ENCODE measurements at places on chromosomes 1 and 21. TPM values are rescaled to one million over a fixed set of nuclear protein-coding genes. Genes with fewer than 3 reads are reported as not detected.
A peak's percentile ranks its signal among the peaks of the same experiment; 100 is the strongest.

The HMGCS2 gene
- total RNA-seq = not detected

- H3K36me3 ChIP-seq = peaks cover 30% of the 10 kb centered on the region
- peak overlapping the region; percentile 53 for H3K4me3 ChIP-seq
Observed at GRCh38 chr1:40095806-40096205, 1.2 kb downstream of the PPT1 start.

The FALEC gene
- not detected for total RNA-seq

GRCh38 chr1:95263450-95263849 lies 29.4 kb downstream of the RWDD3 start:
- no peak overlapping the region for H3K4me3 ChIP-seq
- H3K36me3 ChIP-seq = no peaks in the 10 kb centered on the region
- DNase-seq = no peak
- no peaks in the 10 kb centered on the region for H3K4me1 ChIP-seq
- peaks cover 6% of the 10 kb centered on the region for H3K27me3 ChIP-seq

DNA sequence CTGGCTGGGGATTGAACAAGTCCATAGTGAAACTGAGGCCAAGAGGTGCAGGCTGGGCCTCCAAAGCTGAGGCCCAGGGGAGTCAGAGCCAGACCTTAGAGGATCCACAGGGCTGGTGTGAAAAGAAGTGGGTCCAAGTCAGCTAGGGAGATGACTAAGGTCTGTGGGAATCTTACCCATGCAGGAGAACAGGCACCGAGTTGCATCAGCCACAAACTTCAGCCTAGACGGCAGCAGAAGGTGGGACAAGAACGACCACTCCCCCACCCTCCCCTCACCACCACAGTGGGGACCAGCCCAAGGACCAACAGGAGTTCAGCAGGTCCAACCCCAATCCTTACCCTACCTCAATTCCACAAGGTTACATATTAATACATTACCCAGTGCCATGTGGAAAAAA lies 282.3 kb downstream of the TTLL7 start:
- H3K4me3 ChIP-seq = no peak overlapping the region
- no peak overlapping the region for H3K27ac ChIP-seq
- H3K4me1 ChIP-seq = no peaks in the 10 kb centered on the region
- no peak for DNase-seq

DNA sequence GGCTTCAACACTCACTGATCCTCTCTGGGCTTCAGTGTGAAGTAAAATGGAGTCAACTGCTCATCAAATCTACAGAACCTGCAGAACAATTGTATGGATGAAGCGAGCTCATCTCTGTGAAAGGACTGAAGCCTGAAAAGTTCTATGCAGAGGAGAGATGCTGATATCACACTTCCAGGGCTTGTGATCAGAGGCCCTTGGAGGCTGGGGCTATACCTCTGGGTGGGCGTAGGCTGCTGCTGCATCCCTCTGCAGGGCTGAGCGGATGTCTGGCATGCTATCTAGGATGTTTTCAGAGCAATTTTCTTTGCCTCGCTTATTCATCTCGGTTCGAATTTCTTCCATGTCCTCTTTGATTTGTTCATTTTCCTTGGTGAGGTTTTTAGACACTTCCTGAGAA lies 17.6 kb downstream of the OLFML2B start:
- no peak overlapping the region for H3K4me3 ChIP-seq
- H3K27me3 ChIP-seq = peaks cover 4% of the 10 kb centered on the region
- H3K4me1 ChIP-seq = peaks cover 9% of the 10 kb centered on the region

DNA sequence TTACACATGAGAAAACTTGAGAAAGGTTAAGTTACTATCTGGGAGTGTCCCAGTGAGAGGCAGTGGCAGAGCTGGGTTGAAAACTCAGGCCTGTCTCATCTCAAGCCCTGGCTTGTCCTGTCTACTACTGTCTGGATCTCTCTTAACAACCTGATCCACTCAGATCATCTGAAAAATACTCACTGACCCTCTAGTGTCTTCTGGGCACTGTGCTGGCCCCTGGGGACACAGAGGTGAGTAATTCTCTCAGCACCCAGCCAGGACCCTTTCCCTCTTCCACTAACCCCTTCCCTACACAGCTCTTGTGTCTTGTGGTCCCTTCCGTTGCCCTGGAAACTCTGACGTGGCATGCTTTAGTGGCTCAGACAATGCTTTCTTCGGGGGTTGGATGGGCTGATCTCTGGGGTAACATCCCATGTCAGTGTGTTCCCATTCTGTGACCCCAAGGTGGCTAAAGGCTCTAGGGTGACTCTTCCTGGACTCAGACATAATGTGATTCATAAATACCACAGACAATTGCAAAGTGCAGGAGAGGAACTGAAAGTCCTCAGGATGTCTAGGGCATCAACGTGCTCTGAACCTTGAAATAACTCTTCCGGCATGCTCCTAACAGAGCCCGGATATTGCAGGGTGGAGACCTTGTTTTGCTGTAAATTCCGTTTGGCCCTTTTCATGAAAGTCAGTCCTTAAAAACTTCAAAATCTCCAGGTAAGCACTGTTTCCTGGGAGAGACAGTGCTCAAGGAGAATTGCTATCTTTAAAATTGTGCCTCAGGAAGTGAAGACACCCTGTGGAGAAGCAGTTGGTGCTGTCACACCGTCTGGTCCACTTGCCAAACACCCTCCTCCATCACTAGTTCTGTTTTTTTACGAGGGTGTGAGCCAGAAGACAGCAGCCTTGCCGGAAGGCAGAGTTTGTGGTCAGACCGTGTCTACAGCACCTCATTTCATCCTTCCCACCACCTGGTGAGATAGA lies 4.0 kb downstream of the SHISAL2A start:
- peaks cover 68% of the 10 kb centered on the region for H3K4me1 ChIP-seq
- peak; percentile 78 for DNase-seq
- peak overlapping the region; percentile 77 for H3K4me3 ChIP-seq

The FCRL6 gene
- not detected for total RNA-seq

The MPL gene
- total RNA-seq = not detected

The KCNK1 gene
- total RNA-seq = 2.1 TPM

The MYBPH gene
- total RNA-seq = not detected

- H3K27me3 ChIP-seq = peaks cover 1% of the 10 kb centered on the region
- H3K27ac ChIP-seq = no peak overlapping the region
- no peak overlapping the region for H3K4me3 ChIP-seq
- no peaks in the 10 kb centered on the region for H3K36me3 ChIP-seq
Observed at GRCh38 chr1:118931876-118932275, 56.3 kb downstream of the TBX15 start.

The KIAA1614 gene
- 0.17 TPM for total RNA-seq

DNA sequence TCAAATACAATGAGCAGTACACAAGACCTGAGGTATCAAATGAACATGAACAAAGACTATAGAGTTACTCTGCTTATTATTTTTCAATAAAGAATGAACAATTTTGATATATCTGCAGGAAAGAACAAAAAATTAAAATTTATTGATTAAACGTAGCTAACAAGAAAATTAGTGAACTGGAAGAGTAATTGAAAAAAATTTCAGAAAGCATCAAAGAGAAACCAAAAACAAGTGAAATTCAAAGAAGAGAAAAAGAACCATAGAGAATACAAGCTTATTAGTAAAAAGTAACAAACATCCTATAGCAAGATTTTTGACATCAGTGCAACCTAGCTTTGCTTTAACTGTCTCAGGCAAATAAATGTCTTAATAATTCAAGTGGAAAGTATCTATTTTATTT lies 106.6 kb downstream of the LRRIQ3 start:
- no peak for DNase-seq
- no peaks in the 10 kb centered on the region for H3K36me3 ChIP-seq
- H3K27ac ChIP-seq = no peak overlapping the region
- H3K4me1 ChIP-seq = no peaks in the 10 kb centered on the region

GRCh38 chr1:55063577-55063942 lies 24.2 kb downstream of the PCSK9 start:
- peaks cover 8% of the 10 kb centered on the region for H3K36me3 ChIP-seq
- peaks cover 11% of the 10 kb centered on the region for H3K4me1 ChIP-seq
- no peak for DNase-seq
- H3K4me3 ChIP-seq = no peak overlapping the region

The IL22RA1 gene
- not detected for total RNA-seq

DNA sequence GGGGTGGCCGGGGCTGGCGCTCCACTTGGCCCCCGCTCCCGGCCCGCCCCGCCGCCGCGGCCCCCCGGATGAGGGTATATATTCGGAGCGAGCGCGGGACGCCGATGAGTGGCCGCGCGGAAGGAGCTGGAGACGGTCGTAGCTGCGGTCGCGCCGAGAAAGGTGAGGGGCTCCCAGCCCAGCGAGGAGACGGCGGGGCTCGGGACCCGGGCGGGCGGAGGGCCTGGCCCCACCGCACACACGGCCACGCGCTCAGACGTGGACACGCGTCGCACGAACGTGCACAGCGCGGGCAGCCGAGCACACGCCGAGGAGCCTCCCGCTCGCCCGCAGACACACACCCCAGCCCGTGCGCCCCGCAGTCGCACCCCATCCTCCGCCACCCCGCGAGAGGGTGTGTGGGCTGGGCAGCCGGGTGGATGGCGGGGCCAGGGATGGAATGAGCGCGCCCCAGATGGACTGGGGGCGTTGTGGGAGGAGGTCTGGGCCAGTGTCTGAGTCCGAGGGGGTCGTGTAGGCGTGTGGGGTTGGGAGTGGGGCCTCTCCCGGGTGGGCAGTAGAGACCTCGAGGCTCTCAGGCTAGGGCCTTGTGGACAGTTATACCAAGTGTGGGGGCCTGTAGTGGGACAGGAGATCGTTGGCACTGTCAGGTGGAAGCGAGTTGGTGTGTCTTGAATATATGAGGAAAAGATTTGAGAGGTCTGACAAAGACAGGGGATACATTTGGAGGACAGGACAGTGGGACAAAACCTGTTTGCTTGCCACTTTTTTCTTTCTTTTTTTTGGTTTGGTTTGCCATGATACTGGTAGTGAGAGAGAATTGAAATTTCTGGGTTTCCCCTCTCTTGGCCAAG lies at the start of gene UAP1:
TSS of gene UAP1 (plus strand) at position 107 of the 854 bp plus-strand sequence. CDS start 4,347 bp downstream, outside the sequence.
- no peaks in the 10 kb centered on the region for H3K27me3 ChIP-seq
- H3K4me3 ChIP-seq = peak within 1 kb of the TSS; percentile 87
- peaks cover 14% of the 10 kb centered on the region for H3K36me3 ChIP-seq
- H3K27ac ChIP-seq = peak within 1 kb of the TSS; percentile 93
- H3K4me1 ChIP-seq = peaks cover 49% of the 10 kb centered on the region
- no peak for DNase-seq

The C8B gene
- total RNA-seq = not detected

The LYPLAL1 gene
- 18.4 TPM for total RNA-seq

GRCh38 chr21:42650033-42650370 lies 3.4 kb upstream of the PDE9A start:
- no peak overlapping the region for H3K4me3 ChIP-seq
- peaks cover 7% of the 10 kb centered on the region for H3K4me1 ChIP-seq
- H3K36me3 ChIP-seq = no peaks in the 10 kb centered on the region
- H3K27me3 ChIP-seq = peaks cover 31% of the 10 kb centered on the region
- H3K27ac ChIP-seq = no peak overlapping the region
- DNase-seq = no peak

DNA sequence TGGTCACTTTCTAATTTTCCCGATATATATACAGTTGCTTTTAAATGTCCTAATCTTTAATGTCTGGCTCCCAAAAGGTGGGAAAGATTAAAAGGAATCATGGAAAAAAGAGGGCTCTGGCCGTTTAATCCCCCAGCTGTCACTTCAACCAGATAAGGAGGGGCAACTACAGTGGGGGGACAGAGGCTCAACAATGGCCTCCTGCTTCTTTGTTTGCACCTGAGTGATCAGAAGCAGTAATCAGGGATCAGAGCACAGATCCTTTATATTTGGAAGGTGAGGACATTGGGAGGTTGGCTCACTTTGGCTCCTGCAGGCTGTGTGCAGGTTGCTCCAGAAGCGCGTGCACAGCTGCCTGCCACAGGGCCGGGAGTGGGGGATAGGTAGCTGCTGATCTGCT lies 212.8 kb downstream of the FMN2 start:
- no peak overlapping the region for H3K4me3 ChIP-seq
- DNase-seq = no peak
- H3K4me1 ChIP-seq = no peaks in the 10 kb centered on the region
- no peak overlapping the region for H3K27ac ChIP-seq
- H3K27me3 ChIP-seq = no peaks in the 10 kb centered on the region
- no peaks in the 10 kb centered on the region for H3K36me3 ChIP-seq

DNA sequence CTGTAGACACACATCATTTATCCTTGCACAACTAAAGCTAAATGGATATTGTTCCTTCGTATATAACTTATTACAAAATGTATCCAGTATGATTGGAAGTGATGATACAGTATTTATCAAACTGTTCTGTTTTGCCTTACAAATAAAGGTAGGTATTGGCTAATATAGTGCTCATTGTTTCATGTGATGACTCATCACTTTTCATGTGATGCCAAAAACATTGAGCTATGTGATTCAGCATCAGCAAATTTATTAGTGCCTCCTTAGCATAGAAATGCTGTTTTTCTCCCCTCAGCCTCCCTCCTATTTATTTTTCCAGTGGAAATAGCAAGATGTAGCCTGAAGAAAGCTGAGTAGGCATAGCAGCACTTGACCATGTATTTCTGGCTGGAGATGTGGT lies 228.6 kb upstream of the LYPLAL1 start:
- no peaks in the 10 kb centered on the region for H3K36me3 ChIP-seq
- no peaks in the 10 kb centered on the region for H3K4me1 ChIP-seq
- DNase-seq = no peak
- H3K27me3 ChIP-seq = no peaks in the 10 kb centered on the region
- H3K4me3 ChIP-seq = no peak overlapping the region
- H3K27ac ChIP-seq = no peak overlapping the region

GRCh38 chr1:16906873-16907272 lies 11.1 kb downstream of the RNU1-2 start:
- H3K4me3 ChIP-seq = no peak overlapping the region
- peaks cover 2% of the 10 kb centered on the region for H3K36me3 ChIP-seq
- no peak overlapping the region for H3K27ac ChIP-seq

The SYT14 gene
- not detected for total RNA-seq

The KCNC4 gene
- total RNA-seq = 11.8 TPM

The F13B gene
- not detected for total RNA-seq

GRCh38 chr1:246483569-246483933 lies 23.5 kb downstream of the SMYD3 start:
- no peak for DNase-seq
- H3K36me3 ChIP-seq = peaks cover 2% of the 10 kb centered on the region
- H3K4me1 ChIP-seq = peaks cover 16% of the 10 kb centered on the region
- H3K27ac ChIP-seq = no peak overlapping the region
- H3K27me3 ChIP-seq = no peaks in the 10 kb centered on the region

DNA sequence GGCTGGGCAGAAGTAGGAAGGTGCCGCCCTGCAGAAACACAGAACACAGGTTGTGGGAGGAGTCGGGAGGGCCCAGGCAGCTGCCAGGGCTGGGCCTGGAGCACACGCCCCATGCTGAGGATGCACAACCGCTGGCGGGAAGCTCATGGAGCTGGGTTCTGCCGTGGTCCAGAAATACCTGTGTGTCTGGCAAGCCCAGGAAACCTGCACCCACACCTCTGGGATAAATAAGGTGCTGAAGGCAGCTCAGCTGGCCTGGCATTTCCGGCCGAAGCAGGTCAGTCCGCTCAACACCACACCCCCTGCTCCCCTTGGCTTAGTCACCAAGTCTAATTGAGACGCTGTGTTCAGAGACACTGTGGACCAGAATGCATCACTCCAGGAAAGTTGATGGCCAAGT lies 32.1 kb downstream of the CTNNBIP1 start:
- no peak overlapping the region for H3K27ac ChIP-seq
- no peak for DNase-seq
- peaks cover 20% of the 10 kb centered on the region for H3K4me1 ChIP-seq
- no peak overlapping the region for H3K4me3 ChIP-seq
- H3K27me3 ChIP-seq = no peaks in the 10 kb centered on the region

The CCDC30 gene
- total RNA-seq = 1.0 TPM

Data from activated T-helper 1 cell treated with anti-CD3 and anti-CD28 coated beads, Interleukin-12 subunit alpha, Interleukin-12 subunit beta, Interleukin-2, Interleukin-4 antibody, amounts not matched to agents 30 ng/mL and 10 ng/mL and 1 ng/mL, durations not matched to agents 14 hours and 24 hours and 36 hours (primary cell).